ENCODE measurements at places on chromosomes 11 and 22. TPM values are rescaled to one million over a fixed set of nuclear protein-coding genes. Genes with fewer than 3 reads are reported as not detected.

DNA sequence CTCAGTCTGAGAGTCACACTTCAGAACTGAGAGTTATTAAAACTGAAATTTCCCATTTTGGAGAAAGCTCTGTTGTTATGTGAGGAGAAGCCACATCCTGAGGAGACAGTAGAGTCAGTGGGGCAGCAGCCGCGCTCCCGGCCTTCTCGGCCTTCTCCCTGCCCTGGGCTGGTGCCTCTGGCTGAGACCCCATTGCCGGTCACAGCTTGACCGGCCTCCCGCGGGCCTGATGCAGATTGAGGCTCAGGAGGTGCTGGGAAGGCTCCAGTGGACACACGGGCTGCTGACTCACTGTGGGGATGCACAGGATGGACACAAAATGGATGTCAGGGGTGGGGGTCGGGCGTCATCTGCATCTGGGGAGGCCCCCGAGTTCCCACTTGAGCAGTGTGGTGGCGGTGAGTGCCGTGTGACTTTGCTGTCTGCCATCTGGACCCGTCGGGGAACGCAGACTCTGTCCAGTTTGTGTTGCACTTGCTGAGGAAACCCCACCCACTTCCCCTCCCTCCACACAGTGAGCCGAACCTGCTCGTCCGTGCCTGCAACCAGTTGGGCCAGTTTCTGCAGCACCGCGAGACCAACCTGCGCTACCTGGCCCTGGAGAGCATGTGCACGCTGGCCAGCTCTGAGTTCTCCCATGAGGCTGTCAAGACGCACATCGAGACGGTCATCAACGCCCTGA is 50.1 kb downstream of the MUC6 start:
- peak; percentile 94 for DNase-seq

GRCh38 chr11:77081976-77082836 is 15.4 kb downstream of the CAPN5 start:
- DNase-seq, result no peak

DNA sequence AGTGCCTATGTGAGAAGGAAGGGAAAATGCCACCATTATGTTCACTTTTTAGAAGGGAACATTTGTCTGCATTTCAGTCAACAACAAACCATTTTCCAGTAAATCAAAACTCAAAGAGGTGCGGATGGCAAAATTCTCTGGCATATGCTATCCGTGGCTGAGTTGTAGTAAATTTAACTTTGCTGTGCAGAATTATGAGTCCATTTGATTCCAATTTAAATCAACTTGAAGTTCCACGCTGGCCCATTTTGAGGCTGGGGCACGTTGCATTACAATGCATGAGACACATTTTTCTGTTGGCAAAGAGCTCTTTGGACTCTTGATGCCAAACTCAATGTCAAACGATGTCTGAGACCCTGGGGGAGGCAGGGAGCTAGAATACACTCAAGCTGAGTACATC is 211.8 kb downstream of the LRRC4C start:
- no peak for DNase-seq

DNA sequence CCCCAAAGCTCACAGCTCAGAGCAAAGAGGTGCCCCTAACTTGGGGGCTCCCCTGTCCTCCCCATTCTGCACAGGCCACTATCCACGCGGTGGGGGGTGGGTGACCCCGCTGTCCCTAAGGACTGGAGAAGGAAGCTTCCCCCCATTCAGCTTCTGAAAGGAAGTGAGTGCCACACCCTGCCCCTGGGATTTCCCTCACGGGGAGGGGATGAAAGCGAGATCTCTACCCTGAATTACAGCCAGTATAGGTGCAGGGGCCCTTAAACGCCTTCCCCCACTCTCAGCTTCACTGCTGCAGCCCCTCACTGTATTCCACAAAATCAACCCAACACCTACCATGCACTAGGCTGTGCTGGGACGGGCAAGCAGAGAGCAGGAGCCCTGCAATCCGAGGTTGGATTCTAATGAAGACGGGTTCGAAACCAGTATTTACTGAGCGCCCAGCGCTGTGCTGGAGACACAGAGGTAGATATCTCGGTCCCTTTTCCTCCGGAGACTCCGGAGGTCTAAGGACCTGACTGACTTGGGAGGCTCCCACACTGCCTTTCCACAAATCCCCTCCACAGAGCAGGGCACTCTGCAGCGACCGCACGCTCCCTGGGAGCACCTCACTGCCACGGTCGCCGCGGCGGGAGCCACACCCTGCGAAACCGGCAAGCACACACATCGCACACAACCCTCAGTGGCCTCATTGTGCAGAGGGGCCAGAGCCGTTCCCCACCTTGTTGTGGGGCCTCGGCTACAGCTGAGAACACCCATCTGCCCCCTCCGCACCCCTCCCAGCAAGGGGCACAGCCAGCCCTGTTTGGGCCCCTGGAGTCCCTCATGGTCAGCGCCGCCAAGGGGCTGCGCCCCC is 1.8 kb downstream of the AHNAK start:
- peak; percentile 41 for DNase-seq

Gene MYOD1
- not detected for total RNA-seq

- no peak for DNase-seq
These were observed 875.3 kb downstream of the NTM start for GRCh38 chr11:132245403-132246385.

DNA sequence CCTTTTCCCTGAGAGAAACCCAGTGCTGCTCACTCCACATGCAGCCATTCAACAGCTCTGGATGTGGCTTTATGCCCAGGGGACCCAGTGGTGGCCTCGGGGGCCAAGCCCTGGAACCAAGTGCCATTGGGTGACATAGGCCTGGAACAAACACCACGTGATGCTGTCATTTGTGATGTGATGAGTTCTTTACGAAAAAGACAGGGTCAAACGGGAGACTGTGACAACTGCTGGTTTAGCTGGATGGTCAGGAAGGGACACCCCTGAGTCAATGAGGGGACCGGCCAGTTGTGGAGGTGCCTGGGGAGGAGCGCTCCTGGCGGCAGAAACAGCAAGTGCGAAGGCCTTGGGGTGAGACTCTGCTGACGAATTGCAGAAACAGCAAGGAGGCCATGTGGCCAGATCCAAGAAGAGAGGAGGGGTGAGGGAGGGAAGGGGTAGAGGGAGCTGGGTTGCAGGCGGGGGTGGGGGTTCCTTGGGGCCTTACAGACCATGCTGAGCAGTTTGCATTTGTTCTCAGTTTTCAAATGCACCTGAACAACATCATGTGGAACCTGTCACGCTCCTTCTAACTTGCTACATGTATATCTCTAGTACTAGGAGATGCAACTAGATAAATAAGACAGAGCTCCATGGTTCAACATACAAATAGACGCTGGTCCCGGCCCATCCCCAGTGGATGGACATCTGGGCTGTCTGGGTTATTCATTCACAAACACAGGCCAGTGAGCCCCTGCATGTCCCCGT is 56.1 kb downstream of the IGLL5 start:
- no peak for DNase-seq

GRCh38 chr22:42364604-42365110 is 67.5 kb downstream of the NFAM1 start:
- DNase-seq, result no peak

Gene PRODH
- total RNA-seq, result 10.2 TPM

DNA sequence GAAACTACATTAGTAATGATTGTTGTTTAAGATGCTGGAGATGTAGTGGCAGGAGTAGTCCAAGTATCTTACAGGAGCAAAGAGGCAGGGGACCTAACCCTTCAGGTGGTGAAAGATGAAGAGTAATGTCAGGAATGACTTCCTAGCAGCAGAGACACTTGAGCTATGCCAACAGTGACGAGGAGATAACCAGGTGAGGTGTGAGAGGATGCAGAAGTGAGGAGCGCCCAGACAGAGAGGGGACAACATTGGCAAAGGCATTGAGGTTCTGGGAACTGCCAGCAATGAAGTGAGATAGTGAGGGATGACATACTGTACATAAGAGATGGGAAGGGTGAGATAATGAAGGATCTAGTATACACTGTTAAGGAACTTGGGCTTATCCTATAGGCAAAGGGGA is 95.8 kb downstream of the NCAM1 start:
- DNase-seq, result no peak

DNA sequence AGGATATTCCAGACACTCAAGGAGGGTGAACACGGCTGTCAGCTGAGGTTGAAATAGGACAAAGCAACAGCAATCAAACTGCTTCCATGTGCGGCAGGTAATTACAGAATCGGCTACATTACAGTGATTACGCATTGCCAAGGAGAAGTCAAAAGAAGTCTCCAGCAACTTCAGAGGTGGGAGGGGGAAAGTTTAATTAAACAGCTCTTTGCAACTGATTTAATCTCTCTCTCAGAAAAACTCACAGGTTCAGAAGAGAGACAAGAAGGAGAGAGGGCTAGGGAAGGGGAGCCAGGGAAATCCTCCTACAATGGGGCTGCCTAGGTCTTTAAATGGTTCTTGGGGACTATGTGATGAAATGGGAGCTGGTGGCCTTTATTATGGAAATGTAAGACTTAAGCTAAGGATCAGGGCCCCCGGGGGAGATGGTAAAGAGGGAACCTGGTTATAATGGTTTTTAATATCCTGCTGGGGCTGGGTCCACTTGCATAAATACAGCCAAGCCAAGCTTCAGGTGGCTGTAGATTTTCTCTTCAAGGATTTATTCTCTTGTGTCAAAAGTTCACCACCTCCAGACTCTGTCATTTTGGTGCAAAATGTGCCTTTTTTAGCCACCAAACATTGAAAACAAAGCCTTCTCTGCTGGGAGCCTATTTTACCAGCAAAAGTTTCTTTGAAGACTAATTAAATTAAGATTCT is 354.7 kb upstream of the NARS2 start:
- DNase-seq, result no peak

GRCh38 chr22:20550057-20550817 is 42.8 kb downstream of the MED15 start:
- DNase-seq, result no peak

Gene OMP
- not detected for total RNA-seq

DNA sequence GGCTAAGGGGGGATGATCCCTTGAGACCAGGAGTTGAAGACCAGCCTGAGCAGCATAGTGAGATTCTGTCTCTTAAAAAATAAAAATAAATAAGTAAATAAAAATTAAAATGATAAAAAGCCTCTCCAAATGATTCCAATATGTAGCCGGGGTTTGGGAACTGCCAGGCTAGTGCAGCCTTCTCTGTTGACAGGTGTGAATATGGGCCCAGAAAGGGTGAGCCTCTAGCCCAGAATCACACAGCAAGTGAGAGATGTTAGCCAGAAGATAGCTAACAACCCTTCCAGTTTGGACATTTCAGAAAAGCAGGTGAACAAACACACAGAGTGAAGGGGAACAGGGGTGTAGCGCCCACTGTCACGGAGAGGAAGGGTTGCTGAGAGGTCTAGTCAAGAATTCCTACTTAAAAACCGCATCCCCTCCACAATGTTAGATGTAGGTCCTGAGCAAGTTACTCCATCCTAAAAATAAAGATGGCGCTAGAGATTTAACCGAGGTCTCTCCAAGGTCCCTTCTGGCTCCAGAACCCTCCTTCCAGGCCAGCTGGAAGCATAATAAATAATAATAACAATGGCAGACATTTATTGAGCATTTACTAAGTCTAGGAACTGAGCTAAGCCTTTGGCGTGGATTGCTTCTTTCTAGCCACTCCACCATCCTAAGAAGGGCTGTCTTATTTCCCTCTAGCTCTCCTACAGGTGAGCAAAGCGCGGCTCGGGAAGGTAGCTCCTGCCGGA is 51.6 kb downstream of the CYTH4 start:
- DNase-seq, result no peak

- no peak for DNase-seq
These were observed 27.8 kb downstream of the WEE1 start for GRCh38 chr11:9601037-9601875.

- no peak for DNase-seq
These were observed 6.5 kb upstream of the DDX6 start for GRCh38 chr11:118797510-118797909.

- DNase-seq, result no peak
These were observed 21.2 kb downstream of the PDGFD start for GRCh38 chr11:104142698-104143097.

DNA sequence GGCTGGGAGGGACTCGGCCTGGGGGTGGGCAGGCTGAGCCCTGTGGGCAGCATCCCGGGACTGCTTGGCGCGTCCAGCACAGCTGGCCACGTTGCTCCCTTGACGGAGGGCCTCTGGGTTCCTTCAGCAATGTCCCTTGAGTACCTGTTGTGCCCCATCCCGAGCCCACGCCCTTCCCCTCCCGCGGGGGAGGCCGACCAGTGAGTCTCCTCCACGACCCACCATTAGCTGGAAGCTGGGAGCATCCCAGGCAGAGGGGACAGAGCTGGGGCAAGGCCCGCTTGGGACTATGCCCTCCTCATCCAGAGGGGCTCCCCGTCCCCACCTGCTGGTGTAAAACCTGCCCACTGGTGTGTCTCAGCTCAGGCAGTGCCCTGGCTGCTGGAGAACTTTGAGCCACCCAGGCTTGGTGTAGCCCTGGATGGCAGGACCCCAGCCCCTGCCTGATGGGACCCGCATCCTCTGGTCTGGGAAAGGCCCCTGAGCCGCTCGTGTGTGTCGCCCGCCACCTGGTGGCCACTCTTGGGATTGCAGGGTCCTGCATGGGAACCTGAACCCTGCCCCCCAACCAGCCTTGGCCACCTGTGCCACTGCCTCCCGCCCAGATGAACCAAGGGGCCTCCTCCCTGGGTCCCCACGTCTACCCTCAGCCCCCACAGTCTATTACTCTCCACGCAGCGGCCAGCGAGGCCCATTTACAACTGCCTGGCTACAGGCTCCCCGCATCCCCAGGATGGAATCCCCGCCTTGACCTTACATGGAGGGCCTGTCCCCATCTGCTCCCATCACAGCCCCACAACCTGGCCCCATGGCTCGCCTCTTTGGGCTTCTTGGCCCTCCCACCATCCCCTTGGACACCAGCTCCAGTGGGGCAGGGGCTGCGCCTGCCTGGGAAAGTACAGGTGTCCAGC is 16.6 kb upstream of the ARHGAP8 start:
- peak; percentile 69 for DNase-seq

Gene ACCS
- total RNA-seq, result 23.2 TPM

DNA sequence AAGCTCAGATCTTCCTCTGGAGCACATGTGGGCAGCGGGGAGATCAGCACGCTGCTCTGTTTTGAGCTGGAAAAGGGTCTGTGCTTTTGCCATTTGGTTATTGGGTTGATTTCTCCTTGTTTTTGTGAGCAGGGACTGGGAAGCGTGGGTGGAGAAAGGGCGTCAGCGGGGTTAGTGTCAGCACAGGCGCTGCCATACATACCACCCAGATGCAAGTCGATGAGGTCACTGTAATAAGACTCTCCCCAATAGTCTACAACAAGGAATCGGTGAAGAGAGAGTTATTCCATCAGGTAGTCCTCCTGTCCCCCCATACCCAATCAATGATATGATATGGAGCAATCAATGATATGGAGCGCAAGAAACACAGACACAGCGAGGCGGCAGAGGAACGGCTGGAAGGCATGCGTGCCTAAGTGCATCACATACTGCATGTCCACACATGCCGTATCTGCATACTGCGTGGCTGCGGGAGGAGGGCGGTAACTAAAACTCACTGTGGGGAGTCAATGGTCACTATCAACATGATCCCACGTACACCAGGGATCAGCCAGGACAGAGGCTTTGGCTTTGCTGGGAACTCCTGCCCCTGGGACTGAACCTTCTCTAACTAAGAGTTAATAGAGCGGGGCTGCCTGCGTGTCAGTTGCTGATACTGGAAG is 29.5 kb upstream of the BID start:
- DNase-seq, result no peak

Gene THRSP
- not detected for total RNA-seq

Gene OR8B8
- not detected for total RNA-seq

- DNase-seq, result no peak
These were observed 3.5 kb downstream of the IGF2 start for GRCh38 chr11:2135648-2136201.

Gene SEPTIN5
- 124 TPM for total RNA-seq

GRCh38 chr22:20245577-20246367 is 22.3 kb downstream of the RTN4R start:
- DNase-seq, result no peak
